ENCODE measurements at places on chromosomes 3 and 15.

DNA sequence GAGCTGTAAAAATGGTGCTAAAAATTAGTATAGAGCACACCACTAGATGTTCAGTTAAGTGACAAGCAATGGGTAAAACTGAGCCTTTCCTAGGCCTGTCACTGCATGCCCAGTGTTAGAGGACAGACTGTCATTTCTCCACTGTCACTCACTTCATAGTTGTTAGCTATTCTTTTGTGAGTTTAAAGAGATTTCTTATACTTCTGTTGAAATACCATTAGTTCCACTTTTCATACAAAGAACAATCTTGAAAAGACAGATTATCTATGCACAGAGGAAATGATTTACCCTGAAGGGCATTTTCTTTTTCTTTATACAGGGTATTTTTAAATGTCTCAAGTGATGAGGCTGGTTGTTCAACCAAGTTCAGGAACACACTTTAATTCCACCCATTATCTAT lies 28.3 kb upstream of the CHMP2B start:
- no peaks in the 10 kb centered on the region for H3K27me3 ChIP-seq
- H3K4me3 ChIP-seq, result no peak overlapping the region
- no peak for DNase-seq
- H3K27ac ChIP-seq, result no peak overlapping the region

- H3K27me3 ChIP-seq, result peaks cover 24% of the 10 kb centered on the region
- no peak for DNase-seq
- H3K4me1 ChIP-seq, result no peaks in the 10 kb centered on the region
- no peaks in the 10 kb centered on the region for H3K36me3 ChIP-seq
Observed at GRCh38 chr15:91660174-91660649, 193.3 kb upstream of the SLCO3A1 start.

GRCh38 chr3:14137445-14137844 lies 12.6 kb downstream of the TMEM43 start:
- no peak for DNase-seq
- H3K36me3 ChIP-seq, result peaks cover 91% of the 10 kb centered on the region
- no peaks in the 10 kb centered on the region for H3K27me3 ChIP-seq
- peak overlapping the region; percentile 42 for H3K27ac ChIP-seq
- H3K4me1 ChIP-seq, result peaks cover 27% of the 10 kb centered on the region

- no peaks in the 10 kb centered on the region for H3K27me3 ChIP-seq
- no peaks in the 10 kb centered on the region for H3K36me3 ChIP-seq
- H3K4me3 ChIP-seq, result peak overlapping the region; percentile 12
Observed at GRCh38 chr3:101940521-101941317, 91.4 kb downstream of the NFKBIZ start.

DNA sequence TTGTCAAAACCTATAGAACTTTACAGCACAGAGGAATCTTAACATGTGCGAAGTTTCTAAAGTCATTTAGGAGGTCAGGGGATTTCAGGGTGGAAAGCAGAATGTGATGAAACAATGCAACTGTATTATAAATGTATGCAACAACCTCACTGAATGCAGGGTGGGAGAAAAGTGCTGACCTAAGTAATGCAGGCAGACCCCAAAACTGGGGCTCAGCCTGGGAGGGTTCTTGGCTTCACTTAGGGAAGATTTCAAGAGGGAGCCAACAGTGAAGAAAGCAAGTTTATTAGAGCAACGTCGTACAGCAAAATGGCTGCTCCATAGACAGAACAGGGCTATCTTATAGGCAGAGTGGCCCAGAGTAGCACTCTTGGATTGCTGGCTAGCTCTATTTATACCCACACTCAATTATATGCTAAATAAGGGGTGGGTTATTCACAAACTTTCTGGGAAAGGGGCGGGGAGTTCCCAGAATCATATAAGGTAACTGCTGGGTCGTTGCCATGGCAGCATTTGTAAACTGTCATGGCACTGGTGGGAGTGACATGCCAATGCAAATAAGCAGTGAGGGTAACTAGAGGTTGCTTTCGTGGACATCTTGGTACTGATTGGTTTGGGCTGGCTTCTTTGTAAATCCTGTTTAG lies 14.2 kb upstream of the CAND2 start:
- DNase-seq, result no peak
- no peaks in the 10 kb centered on the region for H3K36me3 ChIP-seq
- H3K27me3 ChIP-seq, result no peaks in the 10 kb centered on the region
- no peak overlapping the region for H3K27ac ChIP-seq
- H3K4me1 ChIP-seq, result peaks cover 7% of the 10 kb centered on the region
- H3K4me3 ChIP-seq, result no peak overlapping the region

GRCh38 chr3:4749567-4750002 lies 229.7 kb upstream of the BHLHE40 start:
- peak overlapping the region; percentile 86 for H3K27ac ChIP-seq
- no peak for DNase-seq
- no peaks in the 10 kb centered on the region for H3K36me3 ChIP-seq
- no peak overlapping the region for H3K4me3 ChIP-seq

GRCh38 chr3:180277041-180277440 lies 240.3 kb upstream of the PEX5L start:
- H3K36me3 ChIP-seq, result no peaks in the 10 kb centered on the region
- H3K27me3 ChIP-seq, result no peaks in the 10 kb centered on the region
- no peak overlapping the region for H3K27ac ChIP-seq
- no peaks in the 10 kb centered on the region for H3K4me1 ChIP-seq
- no peak overlapping the region for H3K4me3 ChIP-seq

GRCh38 chr15:75307778-75308390 lies 25.2 kb downstream of the GOLGA6D start:
- no peaks in the 10 kb centered on the region for H3K4me1 ChIP-seq
- H3K27ac ChIP-seq, result no peak overlapping the region
- no peak overlapping the region for H3K4me3 ChIP-seq
- no peaks in the 10 kb centered on the region for H3K36me3 ChIP-seq
- DNase-seq, result no peak

DNA sequence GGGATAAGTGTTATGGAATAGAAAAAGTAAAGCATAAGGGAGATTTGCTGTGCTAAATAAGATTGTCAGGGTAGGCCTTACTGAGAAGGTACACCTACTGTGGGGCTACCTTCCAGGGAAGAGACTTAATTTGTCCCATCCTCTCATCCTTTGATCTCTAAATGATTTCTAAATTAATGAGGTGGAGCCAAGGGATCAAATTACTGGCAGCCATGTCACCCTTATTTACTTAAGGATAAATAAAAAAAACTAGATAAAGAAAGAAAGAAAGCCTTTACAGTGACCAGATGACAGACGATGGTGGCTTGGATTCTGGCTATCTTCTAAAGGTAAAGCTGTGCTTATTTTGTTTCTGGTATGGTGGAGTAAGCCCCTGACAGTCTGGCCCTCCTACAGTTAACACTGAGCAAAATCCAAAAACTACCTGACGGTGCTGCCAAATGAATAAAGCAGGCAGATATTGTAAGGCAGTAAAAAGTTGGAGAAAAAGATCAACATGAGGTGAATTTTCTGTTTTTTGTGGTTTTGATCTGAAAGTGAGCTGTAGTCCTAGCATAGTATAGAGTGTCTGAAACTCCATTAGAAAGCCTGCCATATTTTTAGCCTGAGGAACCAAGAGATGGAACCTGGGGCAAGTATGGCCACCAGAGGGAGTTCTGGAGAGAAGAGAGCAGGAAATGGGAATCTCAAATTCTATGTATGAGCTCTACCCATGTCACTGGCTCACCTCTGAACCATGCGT lies 285.1 kb upstream of the MANF start:
- H3K27ac ChIP-seq, result no peak overlapping the region
- H3K27me3 ChIP-seq, result no peaks in the 10 kb centered on the region
- H3K4me3 ChIP-seq, result no peak overlapping the region
- no peaks in the 10 kb centered on the region for H3K4me1 ChIP-seq

GRCh38 chr15:63109920-63110319 lies 11.7 kb upstream of the LACTB start:
- no peak overlapping the region for H3K4me3 ChIP-seq
- H3K27ac ChIP-seq, result no peak overlapping the region
- H3K27me3 ChIP-seq, result no peaks in the 10 kb centered on the region
- DNase-seq, result no peak

- DNase-seq, result no peak
- H3K27me3 ChIP-seq, result no peaks in the 10 kb centered on the region
- H3K4me3 ChIP-seq, result no peak overlapping the region
- no peaks in the 10 kb centered on the region for H3K36me3 ChIP-seq
- H3K4me1 ChIP-seq, result peaks cover 14% of the 10 kb centered on the region
Observed at GRCh38 chr3:41193794-41194539, 5.3 kb upstream of the CTNNB1 start.

- peak; percentile 38 for DNase-seq
- H3K36me3 ChIP-seq, result peaks cover 86% of the 10 kb centered on the region
- no peaks in the 10 kb centered on the region for H3K27me3 ChIP-seq
- peak overlapping the region; percentile 69 for H3K27ac ChIP-seq
Observed at GRCh38 chr3:124995460-124995994, 60.3 kb downstream of the HEG1 start.

DNA sequence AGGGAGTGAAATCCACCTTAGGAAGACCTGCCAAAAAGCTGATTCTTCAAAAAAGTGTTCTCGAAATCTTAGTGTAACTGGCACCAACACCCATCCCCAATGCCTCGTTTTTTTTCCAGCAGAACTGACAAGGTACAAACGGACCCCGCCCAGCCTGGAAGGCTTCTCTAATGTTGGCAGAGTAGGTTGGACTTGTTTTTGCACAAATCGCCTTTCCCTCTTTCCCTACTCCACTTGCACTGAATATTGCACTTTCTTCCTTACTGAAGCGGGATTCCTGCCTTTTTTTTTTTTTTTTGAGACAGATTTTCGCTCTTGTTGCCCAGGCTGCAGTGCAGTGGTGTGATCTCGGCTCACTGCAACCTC lies 544 bp upstream of the TIMMDC1 start:
- H3K27me3 ChIP-seq, result no peaks in the 10 kb centered on the region
- H3K27ac ChIP-seq, result peak overlapping the region; percentile 98
- H3K4me3 ChIP-seq, result peak overlapping the region; percentile 93
- H3K36me3 ChIP-seq, result peaks cover 9% of the 10 kb centered on the region
- no peak for DNase-seq
- H3K4me1 ChIP-seq, result peaks cover 51% of the 10 kb centered on the region

- peaks cover 13% of the 10 kb centered on the region for H3K4me1 ChIP-seq
- no peak overlapping the region for H3K27ac ChIP-seq
Observed at GRCh38 chr3:122777563-122777962, 16.1 kb downstream of the HSPBAP1 start.

DNA sequence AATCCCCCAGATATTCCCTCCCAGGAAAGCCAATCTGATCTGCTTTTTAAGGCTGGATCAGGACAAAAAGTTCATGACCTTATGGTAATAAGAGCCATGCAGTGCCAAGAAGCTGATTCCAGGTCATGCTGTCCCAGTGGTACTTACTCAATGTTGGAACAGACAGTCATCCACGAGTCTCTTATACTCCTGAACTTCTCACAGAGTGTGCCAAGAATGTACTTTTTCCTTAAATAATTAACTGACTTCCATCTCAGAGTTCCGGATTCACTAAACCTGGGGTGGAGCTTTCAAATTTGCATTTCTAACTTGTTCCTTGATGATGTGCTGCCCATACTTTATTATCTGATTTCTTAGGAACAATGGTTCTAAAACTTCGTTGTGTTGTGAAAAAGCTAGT lies 3.4 kb upstream of the P3H2 start:
- H3K27me3 ChIP-seq, result peaks cover 57% of the 10 kb centered on the region
- no peak for DNase-seq
- H3K4me3 ChIP-seq, result no peak overlapping the region
- peaks cover 21% of the 10 kb centered on the region for H3K4me1 ChIP-seq
- no peaks in the 10 kb centered on the region for H3K36me3 ChIP-seq

DNA sequence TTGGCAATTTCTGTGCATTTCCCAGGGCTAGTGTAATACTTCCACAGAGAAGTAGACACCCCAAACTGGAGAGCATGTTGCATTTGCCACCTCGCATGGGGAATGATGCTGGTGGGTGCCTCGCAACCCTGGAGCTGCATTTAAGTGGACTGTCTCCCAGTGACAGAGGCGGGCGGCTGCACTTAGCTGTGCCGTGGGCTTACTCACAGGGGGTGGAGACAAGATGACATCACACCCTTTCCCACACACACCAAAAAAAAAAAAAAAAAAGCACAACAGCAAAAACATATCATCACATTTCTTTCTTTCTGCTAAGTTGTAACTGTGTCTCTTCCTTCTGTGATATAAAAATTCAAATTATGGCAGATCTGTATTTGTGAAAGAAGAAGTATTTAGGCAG lies at the start of gene ABI3BP:
ABI3BP (minus strand) TSS at position 113 of the 400 bp plus-strand sequence; CDS start at position 76, 37 bp downstream.
- H3K27me3 ChIP-seq, result no peaks in the 10 kb centered on the region
- peak within 1 kb of the TSS; percentile 61 for H3K4me3 ChIP-seq
- no peaks in the 10 kb centered on the region for H3K36me3 ChIP-seq
- peaks cover 17% of the 10 kb centered on the region for H3K4me1 ChIP-seq
- H3K27ac ChIP-seq, result peak within 1 kb of the TSS; percentile 67
- DNase-seq, result peak; percentile 66

DNA sequence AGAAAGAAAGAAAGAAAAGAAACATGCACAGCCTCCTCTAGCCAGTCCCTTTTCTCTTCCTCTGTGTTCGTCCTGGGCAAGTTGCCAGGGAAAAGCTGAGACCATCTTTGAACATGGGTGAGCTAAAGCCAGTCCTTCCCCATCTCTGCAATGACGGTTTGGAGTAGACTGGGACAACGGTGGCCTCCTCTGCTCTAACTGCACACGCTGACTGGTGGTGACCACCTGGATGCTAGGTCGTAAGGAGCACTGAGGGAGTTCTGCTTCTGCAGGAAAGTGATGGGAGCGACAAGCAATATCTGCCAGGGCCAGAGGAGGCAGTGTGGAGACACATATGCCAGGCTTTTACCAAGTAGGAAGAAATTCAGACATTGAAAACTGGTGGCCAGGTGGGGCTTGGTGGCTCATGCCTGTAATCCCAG lies 111.7 kb downstream of the NUP210 start:
- no peak for DNase-seq
- H3K4me3 ChIP-seq, result no peak overlapping the region
- H3K27me3 ChIP-seq, result peaks cover 8% of the 10 kb centered on the region
- H3K27ac ChIP-seq, result no peak overlapping the region
- no peaks in the 10 kb centered on the region for H3K36me3 ChIP-seq
- H3K4me1 ChIP-seq, result no peaks in the 10 kb centered on the region

DNA sequence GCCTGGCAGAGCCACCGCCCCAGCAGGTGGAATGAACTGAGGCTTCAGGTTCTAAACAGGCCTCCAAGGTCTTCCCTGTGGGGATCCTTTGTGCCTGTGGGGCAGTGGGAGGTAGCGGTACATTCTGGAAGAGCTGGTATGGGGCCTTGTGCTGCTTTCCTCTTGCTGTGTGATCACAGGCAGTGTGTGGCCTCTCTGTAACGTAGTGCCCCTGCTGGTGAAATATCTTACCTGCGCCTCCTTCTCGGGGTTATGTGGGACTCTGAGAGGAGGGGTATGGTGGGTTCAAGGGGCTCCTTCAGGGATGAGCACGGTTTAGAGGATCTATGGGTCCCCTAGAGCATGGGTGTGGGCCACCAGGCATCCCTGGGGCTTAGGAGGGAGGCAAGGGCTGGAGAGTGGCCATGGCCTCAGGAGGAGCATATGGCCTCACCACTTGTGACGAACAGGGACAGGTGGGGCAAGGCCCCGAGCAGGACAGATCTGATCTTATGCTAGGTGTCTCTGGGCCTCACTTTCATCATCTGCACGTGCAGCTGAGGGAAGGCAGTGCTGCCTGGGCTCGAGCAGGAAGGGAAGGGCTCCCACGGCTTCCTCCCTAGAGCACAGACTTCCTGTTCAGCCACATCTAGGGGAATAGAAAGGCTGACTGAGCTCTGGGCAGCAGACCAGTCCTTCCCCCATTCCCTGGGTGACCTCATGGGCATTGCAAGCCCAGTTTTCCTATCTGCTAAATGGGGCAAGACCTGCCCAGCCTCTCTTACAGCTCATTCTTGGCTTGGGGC lies 1.9 kb upstream of the ALS2CL start:
- peaks cover 88% of the 10 kb centered on the region for H3K4me1 ChIP-seq
- H3K27me3 ChIP-seq, result no peaks in the 10 kb centered on the region
- no peak overlapping the region for H3K4me3 ChIP-seq
- H3K27ac ChIP-seq, result peak overlapping the region; percentile 96
